ENCODE measurements at places on chromosomes 3 and 15.

- no peak for DNase-seq
Measured at GRCh38 chr3:108130236-108130635, 39.4 kb upstream of the CD47 start.

- DNase-seq, result no peak
Measured at GRCh38 chr3:142963234-142963515, 299 bp downstream of the PAQR9 start.

GRCh38 chr3:127458696-127459604, 131.6 kb downstream of the TPRA1 start:
- DNase-seq, result no peak

DNA sequence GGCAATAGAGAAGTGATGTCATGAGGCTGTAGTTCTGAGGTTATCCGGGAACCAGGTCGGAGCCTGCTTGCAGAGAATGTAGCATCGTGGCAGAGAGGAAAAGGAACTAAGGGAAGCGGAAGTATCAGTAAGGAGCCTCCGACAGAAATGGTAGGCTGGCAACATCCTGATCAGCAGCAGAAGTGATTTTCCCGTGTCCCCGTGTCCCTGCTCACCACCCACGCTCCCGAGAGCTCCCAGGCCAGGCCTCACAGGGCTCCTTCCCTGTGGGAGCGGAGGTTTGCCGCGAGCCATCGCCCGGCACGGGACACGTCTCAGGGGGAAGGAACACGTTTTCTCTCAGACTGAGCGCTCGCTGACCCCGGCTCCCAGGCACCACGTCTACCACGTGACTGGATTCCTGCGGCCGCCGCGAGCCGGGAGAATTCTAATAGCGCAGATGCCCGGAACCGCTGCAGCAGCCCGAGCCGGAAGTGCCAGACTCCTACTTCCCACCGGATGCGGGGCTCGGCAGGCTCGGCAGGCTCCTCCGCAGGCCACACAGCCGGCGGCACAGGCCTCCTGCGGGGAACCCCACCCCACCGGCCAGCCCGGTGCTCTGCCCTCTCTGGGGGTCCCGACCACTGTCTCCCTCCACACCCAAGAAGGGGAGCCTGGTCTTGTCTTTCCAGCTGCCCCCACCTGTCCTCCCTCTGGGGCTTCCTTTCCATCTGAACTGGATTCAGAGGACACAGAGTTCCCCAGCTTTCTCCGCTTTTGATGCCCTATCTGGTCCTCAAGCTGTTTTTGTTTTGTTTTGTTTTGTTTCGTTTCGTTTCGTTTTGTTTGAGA, 99.3 kb downstream of the BDH1 start:
- DNase-seq, result peak; percentile 82

GRCh38 chr15:55909036-55909811, 84.2 kb downstream of the NEDD4 start:
- DNase-seq, result peak; percentile 40

- DNase-seq, result no peak
Measured at GRCh38 chr3:163809540-163809993, 1268.7 kb downstream of the SI start.

GRCh38 chr3:130702985-130703384, 43.6 kb downstream of the PIK3R4 start:
- DNase-seq, result no peak

DNA sequence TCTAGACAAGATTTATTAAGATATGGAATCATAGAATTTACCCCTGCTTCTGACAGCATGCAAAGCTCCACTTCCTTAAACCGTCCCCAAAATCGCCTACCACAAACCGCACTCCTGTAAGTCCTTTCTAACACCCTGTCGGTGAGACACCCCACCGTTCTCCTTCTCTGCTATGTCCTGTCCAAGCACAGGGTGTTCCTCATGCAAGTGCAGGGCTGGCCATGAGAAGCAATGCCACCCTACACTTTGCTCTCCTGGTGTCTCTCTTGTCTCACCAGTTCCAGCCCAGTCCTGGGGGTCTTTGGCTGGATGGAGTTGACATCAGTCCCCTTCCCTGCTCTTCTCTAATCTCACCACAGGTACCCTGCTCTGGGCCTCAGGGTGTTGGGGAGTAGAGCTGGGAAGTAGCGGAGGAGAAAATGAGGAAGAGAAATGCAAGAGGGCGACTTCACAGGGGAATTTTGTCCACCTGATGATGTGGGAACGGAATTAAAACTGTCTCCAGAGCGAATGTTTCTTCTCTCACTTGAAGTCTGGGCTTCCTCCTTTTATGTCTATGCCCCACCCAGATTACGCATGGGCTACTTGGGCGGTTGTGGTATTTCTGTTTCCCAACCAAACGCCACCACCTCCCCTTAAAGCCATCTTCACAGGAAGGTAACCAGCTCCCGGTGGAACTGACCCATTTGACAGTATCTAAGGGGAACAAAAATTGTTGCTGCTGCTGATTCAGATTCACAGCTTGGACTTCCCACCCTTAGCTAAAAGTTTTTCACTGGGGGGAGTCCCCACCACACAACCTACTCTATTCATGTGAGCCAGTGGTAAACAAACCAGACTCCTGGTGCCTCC, 49.9 kb downstream of the CASR start:
- no peak for DNase-seq

DNA sequence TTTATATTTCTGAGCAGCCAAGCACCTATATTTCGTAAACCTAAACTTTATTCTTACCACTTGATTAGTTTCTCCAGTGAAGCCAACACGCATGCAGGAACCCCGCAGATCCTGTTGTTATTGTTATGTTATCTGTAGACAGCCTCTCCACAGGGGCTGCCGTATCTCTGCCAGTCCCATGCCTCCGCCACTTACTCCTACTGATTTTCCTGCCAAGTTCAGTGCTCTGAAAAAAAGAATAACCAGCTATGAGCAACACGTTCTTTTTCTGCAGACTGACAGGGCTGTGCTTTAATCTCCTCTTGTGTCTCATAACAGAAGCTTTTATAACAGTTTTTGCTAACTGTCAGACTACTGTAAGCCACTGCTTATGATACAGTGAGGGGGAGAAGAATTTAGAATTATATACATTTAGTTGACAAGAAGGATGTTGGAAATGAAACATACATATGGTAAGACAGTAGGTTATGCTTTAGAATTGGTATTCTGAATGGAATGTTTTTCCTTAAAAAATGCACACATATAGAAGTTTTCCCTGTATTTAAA, 347.4 kb downstream of the SI start:
- no peak for DNase-seq

- DNase-seq, result no peak
Measured at GRCh38 chr3:181948286-181948685, 236.6 kb downstream of the SOX2 start.

DNA sequence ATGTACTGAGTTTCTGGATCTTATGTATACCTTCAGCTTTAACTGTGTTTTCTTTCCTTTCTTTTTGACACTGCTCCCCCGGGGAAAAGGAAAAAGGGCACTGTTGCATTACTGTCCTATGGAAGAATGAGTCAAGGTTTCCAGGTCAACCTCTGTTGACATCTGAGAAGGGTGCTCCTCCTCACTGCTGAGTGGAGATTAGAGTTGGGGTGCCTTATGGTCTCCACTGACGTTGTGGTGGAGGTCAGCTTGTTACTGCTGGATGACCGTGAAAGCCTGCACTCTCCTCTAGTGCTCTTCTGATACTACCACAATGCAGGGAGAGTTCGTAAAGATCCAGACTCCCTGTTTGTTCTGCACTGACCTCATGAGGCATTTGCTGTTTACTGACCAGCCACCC, 252.1 kb upstream of the GRM7 start:
- no peak for DNase-seq

DNA sequence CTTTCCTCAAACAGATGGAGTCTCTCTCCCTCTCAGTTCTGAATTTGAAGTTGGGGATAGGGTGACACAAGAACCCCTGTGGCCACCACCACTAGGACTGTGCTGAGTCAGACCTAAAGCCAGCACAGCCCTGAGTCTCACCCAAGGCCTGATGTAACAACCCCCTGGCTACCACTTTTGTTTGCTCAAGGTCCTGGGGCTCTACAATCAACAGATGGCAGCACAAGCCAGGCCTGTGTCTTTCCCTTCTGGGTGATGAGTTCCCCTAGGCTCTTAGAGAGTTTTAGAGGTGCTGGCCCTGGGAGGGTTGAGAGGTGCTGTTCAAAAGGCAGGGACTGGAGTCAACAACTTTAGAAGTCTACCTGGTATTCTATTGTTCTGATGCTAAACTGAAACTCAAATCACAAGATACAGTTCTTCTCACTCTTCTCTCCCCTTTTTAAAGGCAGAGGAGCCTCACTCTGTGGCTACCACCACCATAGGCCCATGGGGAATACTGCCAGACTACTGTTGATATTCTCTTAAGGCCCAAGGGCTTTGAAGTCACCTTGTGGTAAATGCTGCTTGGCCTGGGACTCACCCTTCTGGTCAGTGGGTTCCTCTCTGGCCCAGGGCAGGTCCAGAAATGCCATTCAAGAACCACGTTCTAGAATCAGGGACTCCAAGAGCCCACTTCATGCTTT, 6.5 kb downstream of the OR5K4 start:
- DNase-seq, result no peak

GRCh38 chr15:56824175-56824574, 90.9 kb upstream of the ZNF280D start:
- peak; percentile 16 for DNase-seq

GRCh38 chr3:188568736-188569135, 414.8 kb downstream of the LPP start:
- DNase-seq, result no peak

DNA sequence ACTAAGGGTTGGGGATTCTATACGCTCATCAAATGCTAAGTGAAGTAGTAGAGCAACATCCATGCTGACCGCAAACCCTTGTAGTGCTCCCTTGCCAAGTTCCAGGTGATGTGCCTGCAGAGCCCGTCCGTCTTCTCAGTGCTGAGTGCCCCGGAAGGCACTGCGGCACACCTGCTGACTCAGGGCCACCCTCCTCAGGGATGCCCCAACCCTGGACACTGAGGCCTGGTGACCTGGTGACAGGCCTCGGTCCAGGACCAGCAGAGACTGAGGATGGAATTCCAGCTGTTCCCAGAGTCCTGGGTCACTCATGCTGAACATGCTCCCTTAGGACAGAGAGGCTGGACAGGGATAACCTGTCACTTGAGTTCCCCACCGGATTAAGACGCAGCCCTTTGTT, 422.5 kb downstream of the OCA2 start:
- DNase-seq, result no peak

GRCh38 chr15:53979051-53979788, 979 bp downstream of the UNC13C start:
- DNase-seq, result no peak

GRCh38 chr3:4449043-4449805, 17.8 kb downstream of the SUMF1 start:
- no peak for DNase-seq

- DNase-seq, result no peak
Measured at GRCh38 chr3:16932877-16933276, 48.1 kb downstream of the PLCL2 start.

GRCh38 chr3:190197346-190197763, 76.7 kb upstream of the P3H2 start:
- peak; percentile 16 for DNase-seq

DNA sequence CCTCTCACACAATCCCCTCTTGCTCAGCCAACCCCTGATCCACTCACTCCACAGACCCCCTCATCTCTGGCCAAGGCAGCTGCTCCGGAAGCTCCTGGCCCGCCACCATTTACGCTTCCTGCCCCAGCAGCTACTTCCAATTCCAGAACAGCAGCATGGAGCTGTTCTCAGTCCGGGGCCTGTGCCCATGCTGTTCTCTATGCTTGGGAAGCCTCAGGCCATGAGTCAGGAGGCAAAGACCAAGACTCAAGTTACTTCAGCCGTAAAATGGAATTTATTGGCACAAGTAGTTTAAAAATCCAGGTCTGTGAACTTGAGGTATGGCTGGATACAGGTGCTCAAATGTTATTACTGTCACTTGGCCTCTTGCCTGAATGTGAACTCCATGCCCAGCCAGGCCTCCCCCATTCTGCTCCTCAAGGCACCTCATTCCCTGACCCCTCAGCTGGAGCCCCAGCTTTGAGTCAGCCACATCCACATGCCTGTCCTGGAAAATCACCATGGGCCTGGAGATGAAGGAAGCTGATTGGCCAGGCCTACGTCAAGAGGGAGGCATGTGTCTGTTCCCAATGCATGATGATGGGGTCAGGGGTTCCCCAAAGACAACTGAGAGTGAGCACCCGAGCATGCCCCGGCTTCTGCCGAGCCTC, 31.4 kb upstream of the CACNA2D2 start:
- DNase-seq, result no peak

- no peak for DNase-seq
Measured at GRCh38 chr15:43998607-43999006, 171.8 kb downstream of the WDR76 start.

- DNase-seq, result no peak
Measured at GRCh38 chr15:63597038-63597790, at the start of gene FBXL22. TSS of gene FBXL22 (plus strand) at chr15:63597387. CDS start at chr15:63597393, 6 bp downstream.

- peak; percentile 24 for DNase-seq
Measured at GRCh38 chr3:20564966-20565365, 379.0 kb upstream of the SGO1 start.

- DNase-seq, result no peak
Measured at GRCh38 chr3:195438371-195438770, 4.4 kb downstream of the ACAP2 start.

GRCh38 chr3:44802011-44802410, 40.4 kb downstream of the KIF15 start:
- no peak for DNase-seq

DNA sequence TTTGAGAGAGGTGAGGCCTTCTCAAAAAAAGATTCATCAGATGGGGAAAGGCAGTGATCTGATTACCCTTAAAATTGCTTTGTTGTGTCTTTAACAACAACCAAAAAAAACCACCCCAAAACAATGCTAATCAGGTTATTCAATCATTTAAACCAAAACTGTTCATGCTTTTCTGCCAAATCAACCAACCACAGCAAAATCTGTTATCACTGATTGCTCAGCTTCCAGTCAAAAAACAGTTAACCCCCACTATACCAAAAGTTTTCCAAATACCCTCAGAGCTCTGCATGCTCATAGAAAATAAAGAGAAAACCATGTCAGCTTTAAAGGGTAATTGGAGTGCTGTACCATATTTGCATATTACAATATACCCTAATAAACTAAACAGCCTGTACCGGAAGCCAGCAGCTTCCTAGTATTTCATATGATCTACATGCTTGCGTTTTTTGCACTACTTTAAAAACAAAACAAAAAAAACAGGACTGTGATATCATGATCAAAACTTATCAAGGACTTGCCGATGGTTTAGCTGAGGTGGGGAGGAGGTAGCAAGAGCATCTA, 22.8 kb downstream of the SATB1 start:
- DNase-seq, result no peak

DNA sequence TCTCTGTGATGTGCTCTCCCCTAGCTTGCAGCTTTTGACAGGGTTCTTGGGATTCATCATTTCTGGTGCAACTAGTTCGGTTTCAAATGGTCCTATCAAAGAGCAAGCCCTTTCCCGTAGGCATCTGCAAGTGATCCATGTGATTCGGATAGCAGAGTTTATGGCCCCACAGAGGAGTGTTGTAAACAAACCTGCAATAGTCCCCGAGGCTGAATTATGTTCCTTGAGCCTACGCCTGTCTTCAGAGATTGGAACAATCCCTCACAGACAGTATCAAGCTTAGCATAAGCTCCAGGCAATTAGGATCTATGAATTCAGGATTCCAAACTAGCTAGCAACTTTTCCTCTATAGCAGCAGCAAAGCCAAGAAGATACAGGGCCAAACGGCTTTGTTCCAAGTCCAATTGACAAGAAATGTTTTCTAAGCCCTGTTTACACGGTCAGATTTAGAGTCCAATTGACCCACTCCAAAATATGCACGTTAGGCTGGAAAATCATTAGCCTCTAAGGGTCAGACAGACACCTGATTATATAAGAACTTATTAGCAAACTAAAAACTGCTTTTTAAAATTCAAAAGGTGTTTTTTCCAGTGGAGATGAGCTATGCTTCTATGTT, 24.8 kb downstream of the LNP1 start:
- no peak for DNase-seq
